ENCODE measurements at places on chromosomes 3 and 15.

DNA sequence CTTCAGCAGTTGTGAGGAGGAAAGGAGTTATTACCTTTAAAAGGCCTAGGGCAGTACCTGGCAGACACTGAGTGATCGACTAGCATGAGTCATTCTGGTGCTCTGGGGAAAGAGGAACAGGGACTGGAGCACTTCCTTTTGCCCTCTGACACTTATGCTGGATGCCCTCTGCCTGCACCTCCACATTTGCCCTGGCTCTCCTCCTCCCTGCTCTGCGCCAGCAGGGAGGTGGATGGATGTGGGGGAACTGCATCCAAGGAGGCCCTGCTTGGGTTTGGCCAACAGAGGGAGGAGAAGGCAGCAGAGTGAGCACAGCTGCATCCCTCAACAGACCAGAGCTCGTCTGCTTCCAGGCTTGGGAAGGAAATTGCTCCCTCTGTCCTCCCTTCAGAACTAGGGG is 75.0 kb downstream of the SEMA5B start:
- DNase-seq: no peak

DNA sequence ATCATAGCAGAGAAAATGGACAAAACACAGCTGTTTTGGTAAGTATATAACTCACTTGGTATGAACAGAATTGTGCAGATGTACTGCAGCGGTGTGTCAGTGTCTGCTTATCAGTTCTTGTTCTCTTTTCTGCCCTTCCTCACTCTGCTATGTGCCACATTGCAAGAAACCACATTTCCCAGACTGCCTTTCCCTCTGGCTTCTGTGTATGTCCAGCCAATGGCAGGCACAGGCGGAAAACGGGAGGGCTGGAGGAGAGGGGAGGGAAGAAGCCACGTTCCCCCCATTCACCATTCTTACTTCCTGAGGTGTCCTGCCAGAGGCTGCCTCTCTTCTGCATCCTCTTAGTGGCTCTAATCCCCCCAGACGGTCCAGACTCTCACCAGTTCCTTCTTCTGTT is 15.4 kb downstream of the HHLA2 start:
- peak; percentile 92 for DNase-seq

DNA sequence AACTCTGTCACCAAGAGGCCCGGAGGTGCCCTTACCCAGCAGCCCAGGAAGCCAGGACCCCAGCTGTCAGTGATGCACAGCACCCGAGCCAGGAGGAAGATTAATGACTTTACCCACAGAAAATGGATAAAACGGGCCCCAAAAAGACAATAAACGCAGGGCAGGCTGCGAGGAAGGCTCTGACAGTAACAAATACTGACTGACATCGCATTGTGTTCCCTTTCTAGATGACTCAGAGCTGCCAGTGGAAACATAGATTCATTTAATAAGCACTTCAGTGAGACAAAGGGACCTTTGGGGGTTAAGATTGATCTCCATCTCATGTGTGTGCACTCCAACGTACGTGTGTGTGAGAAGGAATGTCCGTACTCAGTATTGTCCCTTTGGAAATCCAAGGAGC is 225.3 kb upstream of the PPP2R3A start:
- DNase-seq: no peak

DNA sequence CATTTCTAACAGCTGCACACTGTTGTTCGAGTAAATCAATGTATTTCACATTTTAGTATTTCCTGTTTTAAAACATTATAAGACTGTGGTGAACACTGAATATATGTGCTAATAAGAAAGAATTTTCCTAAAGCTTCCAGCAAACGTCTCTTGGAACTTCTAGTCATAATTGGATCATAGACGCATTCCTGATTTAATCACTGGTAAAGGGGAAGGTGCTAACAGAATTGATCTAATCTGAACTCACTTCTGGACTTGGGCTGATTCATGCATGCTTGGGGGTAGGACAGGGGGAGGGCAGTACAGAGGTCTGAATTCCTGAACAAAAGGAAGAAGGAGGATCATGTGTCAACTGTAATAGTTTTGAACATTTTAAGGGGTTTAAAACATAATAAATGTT is 7.3 kb upstream of the LEKR1 start:
- no peak for DNase-seq

DNA sequence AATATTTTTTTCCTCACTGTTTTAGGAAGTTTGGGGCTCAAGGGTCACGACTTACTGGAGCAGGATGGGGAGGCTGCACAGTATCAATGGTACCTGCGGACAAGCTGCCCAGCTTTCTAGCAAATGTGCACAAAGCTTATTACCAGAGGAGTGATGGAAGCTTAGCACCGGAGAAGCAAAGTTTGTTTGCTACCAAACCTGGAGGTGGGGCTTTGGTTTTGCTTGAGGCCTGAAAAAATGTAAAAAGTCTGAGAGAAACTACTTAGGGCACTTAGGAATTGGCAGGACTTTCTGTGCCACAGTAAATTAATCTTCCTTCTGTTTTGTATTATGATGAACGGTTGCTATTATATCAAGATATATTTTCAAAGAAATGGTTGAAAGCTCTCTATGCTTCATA is 95.1 kb upstream of the FGF7 start:
- no peak for DNase-seq
